ENCODE measurements at places on chromosomes 3 and 15.

DNA sequence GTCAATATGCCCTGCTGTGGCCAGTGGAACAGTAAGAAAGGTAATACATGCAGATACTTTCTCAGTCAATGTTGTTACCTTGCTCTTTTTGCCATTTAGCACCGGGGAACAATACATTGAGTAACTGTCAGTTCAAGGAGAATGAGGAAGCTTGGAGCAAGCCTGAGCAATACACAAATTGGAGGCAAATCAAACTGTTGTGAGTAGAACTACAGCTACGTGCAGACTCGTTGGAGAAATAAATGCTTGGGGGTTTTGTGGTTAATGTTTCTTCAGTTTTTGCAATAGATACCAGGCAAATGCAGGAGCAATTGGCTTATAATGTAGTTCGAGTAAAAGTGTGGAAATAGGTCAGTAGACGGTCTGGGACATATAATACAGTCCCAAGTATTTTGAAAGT lies 587.3 kb upstream of the ROBO1 start:
- no peak for DNase-seq

DNA sequence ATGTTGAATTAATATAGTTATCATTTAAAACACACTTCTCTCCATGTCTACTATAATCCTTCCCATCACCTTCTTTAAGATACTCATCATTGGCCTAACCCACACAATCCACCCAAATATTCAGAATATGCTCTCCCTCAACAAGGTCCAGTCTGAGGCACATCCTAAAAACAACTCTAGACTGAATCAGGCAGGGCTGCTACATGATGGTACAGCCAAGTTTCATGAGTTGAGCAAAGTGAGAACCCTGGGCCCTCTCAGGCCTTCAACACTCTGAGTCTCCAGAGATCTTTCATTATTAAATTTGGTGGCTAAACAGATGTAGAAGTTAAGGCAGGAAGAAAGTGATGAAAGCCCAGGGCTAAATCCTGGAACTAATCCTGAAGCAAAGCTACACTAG lies 16.2 kb downstream of the ZNF148 start:
- no peak for DNase-seq

- DNase-seq: no peak
Observed at GRCh38 chr15:87902772-87903426, 353.6 kb downstream of the NTRK3 start.

GRCh38 chr15:59367022-59367451 lies 5.6 kb downstream of the MYO1E start:
- DNase-seq: no peak

GRCh38 chr3:29447946-29448627 lies 167.2 kb downstream of the RBMS3 start:
- DNase-seq: no peak

DNA sequence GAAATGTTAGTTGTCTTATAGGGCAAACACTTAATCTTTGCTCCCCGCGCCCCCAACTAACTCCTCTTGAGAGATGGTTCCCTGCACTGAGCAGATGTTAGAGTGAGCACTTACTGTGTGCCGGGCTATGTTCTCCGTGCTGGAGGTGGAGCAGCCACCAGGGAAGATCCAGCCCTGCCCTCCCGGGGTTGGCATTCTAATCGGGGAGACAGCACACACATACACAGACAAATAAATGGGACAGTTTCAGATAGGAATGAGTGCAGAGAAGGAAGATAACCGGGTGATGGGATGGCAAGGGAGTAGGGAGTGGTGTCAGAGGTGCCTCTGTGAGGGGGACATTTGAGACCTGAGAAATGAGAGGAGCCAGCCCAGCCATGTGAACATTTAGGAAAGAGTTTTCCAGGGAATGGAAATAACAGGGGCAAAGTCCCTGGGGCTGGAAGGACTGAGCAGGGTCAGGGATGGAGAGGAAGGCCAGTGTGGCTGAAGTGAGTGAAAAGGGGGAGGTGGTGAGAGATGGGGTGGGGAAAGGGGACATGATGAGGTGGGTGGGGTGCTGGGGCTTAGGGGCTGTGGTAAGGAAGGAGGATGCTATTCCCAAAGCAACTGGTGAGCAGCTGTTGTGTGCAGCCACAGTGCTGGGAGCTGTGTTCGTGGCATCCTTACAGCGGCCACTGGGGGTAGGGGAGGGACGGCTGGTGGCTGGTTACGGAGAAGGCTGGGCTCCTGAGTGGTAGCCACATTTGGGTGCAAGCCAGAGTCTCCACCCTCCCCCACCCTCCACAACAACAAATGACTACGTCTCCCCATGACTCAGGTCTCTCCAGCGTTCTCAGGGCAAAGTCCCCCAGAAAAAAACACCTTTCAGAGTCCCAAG lies 15.4 kb upstream of the FGD5 start:
- no peak for DNase-seq
